ENCODE measurements at places on chromosomes 6 and 20.

DNA sequence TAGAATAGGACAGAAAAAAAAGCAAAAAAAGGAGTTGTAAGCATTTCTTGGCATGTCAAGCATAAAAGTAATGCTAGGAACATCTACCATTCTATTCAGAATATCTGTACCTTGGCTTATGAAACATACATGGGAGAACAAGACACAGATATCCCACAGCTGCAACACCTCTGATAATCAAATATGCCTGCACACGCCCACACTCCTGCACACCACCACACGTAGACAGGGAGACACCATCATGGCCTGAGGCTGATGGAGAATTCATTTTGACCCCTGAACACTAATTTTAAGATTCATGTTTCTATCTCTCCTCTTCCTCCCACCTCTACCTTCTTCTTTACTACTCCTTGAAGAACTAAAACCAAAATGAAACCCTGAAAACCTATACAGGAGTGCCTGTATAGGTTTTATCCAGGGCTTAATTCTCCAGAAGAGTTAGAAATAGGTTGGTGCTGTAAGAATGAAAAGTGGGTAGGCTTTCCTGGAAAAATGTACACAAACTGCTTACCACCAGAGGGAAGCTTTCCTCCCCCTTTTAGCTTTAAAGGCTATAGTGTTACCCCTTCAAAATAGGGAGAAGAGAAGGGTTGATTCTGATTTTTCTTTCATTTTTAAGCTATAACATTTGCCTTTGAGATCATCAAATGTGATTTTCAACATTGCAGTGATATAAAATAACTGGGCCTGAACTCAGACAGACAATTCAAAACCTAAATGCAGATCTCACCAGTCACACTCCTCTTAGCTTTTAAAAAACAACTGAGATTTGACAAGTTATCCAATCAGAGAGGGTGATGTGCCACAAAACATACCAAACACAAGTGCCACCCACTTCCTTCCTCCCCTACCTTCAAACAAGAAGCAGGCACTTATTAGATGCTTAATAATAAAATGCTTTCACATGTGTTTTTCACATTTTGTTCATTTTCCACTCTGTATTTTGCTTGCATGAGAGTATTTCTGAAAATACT, 57.9 kb downstream of the ELOVL5 start:
- DNase-seq = no peak

DNA sequence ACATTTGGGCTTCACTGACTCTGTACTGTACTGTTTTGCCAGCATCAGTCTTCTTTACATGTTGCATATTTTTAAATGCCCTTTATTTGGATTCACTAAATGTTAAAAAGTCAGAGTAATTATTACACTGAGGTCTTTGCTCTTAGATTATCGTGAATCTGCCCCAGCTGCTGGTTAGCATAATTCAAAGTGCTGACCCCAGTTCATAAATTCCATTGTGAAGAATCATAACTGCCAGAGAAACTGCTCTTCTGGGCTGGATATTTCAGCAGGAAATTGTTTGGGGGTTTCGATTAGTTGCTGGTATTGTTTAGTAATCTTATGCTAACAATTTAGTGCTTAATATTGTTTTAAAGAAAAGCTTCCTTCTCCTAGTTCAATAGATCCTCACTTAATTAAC, 682.1 kb upstream of the MAP3K7 start:
- DNase-seq = no peak

DNA sequence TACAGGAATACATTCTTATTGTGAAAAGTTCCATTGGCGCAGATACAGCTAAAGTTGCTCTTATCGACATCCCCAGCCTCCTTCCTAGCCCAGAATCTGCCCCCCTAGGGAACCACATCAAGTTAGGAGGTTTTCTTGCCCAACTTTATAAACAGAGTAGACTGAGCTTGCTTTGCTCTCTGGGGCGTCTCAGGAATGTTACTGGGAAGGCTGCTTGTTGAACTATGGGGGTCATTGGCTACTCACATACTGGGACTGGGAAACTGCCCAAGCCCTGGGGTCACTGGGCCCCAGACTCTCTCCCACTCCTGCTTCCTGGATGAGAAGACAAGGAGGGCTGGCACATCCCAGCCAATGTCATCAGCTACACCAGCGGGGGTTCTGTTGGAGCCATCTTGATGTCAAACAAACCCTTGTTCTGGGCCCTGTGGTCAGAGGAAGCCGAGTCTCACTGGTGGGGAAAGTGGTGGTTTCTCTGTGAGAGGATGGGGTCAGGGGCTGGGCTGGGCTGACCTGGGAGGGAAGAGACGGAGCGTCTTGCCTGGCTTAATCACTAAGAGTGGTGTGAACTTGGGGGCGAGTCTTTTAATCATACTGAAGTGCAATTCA, 26.0 kb downstream of the BPIFB4 start:
- no peak for DNase-seq

DNA sequence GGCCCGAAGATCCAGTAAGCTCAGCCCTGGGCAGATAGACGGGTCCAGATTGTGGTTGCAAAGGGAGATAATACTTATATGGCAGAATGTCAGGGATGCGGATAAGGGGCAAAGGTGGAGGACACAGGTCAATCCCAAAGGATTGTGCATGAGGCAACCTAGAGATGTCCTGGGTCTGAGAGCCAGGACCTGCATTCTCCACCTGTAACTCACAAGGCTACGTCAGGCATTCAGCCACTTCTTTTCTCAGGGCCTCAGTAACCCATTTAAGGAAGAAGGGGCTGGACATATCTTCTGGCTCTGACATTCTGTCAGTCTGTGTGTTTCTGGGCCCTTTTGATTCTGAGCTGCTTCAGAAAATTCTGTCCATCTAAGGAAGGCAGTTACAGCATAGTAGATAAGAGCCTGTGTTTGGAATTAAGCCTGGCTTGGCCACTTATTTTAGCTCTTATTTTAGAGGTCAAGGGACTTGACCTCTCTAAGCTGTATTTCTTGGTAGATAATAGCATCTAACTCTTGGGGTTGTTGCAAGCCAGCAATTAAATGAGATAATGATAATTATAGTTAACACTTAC, 40.2 kb downstream of the CNBD2 start:
- no peak for DNase-seq

DNA sequence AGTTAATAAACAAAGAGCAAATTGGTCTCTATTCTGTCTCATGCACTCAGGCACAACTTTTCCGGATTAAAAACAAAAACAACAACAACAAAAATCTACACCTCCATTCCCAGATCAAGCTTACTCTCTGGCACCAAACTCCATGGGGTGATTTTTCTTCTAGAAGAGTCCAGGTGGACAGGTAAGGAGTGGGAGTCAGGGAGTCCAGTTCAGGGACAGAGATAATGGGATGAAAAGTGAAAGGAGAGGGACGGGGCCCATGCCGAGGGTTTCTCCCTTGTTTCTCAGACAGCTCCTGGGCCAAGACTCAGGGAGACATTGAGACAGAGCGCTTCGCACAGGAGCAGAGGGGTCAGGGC, 437 bp upstream of the HLA-A start:
- DNase-seq = no peak

DNA sequence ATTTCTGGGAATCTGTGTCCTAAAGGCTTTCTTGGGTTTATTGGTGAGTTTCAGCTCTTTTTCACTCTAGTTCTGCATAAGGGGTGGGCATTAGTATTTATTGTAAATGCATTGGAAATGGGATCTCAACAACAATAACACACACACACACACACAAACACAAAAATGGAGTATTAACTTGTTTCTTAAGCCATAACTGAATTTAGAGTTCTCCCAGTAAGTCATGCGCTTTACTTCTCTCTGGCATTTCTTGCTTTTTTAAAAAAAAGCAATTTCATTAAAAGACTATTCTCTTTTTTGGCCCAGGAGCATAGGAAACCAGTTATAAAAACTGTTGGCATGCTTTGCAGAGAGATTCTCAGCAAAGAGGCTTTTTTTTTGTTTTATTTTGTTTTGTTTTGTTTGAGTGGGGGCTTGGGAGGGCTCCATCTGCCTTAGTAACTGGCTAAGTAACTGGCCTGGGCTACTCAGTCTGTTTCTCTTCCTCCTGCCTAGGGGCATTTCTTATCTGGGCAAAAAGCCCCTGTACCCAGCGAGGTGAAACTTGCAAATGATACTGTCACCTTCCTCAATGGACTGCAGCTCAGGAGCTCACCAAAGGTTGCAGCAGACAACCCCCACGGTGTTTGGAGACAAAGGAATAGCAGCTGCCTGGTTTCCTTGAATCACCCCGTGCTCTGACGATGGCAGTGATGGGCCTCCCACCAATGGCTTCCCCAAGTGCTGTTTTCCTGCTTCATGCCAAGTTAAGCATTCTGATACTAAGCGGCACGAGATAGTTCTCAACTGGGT, 128.5 kb downstream of the BCAS1 start:
- no peak for DNase-seq

GRCh38 chr6:18350712-18351111, 36.4 kb upstream of the RNF144B start:
- DNase-seq = no peak

DNA sequence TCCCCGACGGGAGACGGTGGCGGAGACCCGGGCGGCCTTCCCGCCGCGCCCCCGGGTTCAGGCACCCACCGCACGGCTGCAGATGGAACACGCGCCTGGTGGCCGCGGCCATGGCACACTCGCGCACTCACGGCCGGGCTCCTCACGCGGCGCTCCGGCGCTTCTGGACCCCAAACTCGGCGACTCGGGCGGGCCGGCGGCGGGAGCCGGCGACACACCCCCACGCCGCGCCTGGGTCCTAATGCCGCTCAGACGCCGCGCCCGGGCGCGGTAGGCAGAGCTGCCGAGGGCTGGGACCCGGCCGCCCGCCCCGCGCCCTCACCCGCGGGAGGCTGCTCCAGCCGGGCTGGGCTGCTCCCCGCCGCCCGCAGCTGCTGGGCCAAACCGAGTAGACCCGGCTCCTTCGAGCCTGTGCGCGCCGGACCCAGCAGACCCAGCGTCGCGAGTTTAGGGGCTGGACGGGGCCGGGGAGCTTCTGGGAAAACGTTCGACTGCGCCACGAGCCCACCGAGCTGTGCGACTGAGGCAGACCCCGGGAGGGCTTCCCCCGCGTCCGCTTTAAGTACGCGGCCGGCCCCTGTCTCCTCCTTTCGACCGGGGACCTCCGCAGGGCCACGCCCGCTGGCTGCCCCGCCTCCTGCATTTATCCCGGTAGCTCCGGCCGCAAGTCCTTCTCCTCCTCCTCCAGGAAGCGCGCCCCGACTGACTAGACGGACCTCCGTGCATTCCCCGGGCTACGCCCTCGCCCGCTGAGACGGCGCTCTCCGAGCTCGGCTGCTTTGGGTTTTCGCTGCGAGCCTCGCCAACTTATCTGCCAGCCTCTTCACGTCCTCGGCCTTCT, at the start of gene SLC4A11:
SLC4A11 (minus strand) TSS at position 165 of the 841 bp plus-strand sequence; CDS start at position 112, 53 bp downstream.
- DNase-seq = no peak

GRCh38 chr20:46635514-46636136, 15.6 kb downstream of the SLC13A3 start:
- DNase-seq = no peak

DNA sequence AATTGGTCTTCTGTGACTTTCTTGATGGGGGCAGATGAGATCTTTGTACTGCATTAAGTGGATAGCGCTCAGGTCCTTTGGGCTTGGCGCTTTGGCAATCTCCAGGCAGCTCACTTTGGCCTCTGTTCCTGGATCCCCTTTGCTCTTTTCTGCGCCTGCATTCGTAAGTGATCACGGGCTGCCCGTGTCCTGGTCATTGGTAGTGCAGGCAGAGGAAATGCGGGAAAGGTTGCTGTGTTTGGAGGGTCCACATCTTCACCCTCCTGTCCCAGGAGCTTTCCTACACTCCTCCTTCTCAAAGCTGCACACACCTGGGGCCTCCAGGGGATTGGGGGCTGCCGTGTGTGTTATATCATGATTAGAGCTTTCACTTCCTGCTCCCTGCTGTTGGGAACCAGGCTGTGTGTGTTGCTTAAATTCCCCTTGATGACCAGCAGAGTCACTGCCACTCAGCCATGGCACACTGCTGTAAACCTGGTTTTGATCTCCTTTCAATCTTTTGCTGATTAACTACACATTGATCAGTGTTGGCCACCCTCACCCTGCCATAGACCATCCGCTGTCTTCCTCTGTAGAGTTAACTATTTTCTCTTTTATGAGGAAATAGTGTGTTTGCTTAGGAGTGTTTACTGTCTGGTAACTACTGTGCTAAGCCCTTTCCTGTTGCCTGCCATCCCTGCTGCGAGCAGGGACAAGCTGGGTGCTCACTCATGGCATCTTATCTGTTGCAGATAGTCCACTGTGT, 13.0 kb upstream of the SNHG17 start:
- no peak for DNase-seq
